ENCODE measurements at places on chromosomes 13 and 19.
A peak's percentile ranks its signal among the peaks of the same experiment; 100 is the strongest.

DNA sequence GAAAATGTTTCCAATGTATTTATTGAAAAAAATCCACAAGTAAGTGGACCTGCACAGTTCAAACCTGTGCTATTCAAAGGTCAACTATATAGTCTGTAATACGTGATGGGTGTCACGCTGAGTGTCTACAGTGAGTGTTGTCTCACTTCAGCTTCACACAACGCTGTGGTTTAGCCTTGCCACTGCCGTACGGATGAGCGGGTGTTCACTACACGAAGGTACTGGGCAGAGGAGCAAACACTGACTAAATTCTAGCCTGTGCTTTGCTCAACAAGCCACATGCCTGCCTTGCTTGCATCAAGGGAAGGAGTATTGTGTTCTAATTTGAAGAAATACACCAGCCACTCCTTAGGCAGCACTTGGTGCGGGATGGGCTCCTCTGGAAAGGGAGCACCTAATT, 3.4 kb upstream of the FFAR3 start:
- no peak for DNase-seq

- no peak for DNase-seq
Observed at GRCh38 chr13:63304497-63304896, 1888.8 kb upstream of the PCDH20 start.

DNA sequence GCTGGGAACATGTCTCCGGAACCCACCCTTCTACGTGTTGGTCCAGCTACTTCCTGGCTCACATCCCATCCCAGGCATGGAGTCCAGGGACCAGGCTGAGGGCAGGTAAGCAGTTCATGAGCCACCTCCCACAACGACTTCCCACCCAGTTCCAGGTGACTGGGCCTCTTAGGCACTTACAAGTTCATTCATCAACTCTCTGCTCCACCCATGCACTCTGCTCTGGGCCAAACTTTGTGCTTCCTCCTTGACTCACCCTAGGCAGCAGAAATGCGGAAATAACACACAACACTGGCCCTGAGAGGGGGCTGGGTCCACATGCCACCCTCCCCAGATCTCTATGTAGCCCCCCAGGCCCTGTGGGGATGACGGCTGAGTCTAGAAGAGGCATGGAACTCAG, 20.5 kb downstream of the IQCN start:
- no peak for DNase-seq

- DNase-seq, result no peak
Observed at GRCh38 chr13:58134012-58134411, 502.5 kb downstream of the PCDH17 start.

DNA sequence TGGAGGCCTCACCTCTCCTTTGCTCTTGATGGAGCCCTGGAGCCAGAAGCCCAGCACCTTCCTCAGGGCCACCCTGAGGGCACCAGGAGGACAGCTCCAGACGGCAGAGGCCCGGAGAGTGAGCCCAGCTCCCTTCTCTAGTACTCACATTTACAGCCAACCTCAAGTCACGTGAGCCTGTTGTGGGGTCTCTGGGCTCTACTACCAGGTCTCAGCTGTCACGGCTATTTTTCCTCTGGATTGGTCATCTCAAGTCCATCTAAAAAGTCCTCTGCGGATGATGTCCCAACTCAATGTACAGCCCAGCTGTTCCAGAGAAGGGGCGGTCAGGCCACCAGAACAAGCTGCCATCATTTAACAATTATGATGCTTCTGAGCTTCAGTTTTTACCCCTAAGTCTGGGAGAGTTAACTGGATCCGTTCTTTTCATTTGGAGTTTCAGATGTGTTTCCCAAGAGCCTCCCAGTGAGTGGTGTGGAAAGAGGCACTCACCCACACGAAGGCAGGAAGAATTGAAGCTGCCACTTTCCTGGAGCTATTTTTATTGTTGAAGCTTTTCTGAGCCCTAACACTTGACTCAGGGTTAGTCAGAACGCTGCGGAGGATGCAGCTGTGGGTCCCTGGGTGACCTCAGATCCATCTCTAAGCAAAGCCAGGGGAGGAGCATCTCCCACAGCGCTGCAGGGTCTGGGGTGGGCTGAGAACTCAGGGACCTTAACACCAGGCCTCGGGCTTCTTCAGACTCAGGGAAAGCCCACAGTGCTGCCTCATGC, 143.5 kb upstream of the UBL3 start:
- DNase-seq, result no peak

- DNase-seq, result no peak
Observed at GRCh38 chr13:43758834-43759233, 27.9 kb downstream of the ENOX1 start.

GRCh38 chr19:3753631-3754410, 7.7 kb downstream of the APBA3 start:
- DNase-seq, result no peak

DNA sequence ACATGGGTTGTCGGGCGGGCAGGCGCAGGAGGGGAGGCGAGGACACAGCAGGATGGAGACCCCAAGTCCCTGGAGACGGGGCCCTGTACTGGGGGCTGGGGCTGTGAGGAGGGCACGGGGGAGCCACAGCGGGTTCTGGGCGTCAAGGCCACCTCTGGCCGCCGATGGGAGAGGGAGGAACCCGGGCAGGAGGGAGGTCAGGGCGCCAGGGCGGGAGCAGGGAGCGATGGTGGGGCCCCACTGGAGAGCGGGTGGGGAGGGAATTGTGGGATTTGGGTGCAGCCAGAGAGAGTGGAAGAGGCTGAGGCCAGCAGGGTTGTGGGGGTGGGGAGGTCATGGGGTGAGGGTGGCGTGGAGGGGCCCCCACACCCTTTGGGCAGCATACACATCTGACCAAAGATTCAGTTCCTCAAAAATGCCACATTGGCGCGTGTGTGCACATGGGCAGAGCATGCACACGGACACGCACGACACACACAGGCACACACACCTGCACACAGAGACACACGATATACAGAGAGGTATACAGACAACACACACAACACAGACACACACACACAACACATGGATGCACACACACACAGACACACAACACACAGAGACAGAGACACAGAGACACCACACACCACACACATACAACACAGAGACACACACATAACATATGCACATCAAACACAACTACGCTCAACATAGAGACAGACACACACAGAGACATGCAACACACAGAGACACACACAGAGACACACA, 54.9 kb downstream of the AP1M1 start:
- DNase-seq, result no peak

DNA sequence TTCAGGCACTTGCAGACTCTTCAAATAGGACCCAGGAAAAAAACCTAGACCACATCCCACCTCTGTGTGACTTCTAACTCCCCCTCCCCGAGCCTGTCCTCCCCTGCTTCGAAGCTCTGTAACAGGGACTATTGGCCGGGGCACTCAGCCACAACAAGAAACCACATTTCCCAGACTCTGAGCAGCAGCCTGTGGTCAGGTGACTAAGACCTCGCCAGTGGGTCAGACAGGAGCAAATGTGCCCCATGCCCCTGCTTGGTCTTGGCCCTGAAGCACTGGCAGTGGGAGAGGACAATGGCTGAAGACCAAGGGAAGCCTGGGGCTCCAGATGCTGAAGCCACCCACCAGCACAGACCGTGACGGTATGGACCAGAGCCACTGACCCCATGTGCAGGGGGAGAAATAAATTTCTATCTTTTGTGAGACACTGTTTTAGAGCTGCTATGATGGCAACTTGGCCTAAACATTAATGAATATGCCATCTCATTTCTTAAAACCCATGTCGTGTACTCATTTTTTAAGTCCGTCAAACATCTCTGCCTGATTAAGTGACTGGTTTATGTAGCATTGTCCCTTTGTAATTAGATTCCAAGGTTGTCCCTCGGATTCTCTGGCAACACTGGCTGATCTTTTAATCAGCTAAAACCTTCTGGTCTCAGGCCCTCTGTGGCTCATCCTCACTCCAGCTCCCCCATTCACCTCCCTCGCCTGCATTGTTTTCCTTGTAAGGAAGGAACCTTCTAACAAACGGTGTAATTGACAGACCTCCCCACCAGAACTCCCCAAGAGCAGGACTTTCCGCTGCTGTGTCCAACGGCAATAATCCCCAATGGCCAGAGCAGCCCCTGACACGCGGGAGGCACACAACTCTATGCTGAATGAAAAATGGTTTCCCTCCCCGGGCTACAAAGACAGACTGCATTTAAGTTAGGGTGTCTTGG, 98.4 kb downstream of the STK24 start:
- DNase-seq, result no peak

DNA sequence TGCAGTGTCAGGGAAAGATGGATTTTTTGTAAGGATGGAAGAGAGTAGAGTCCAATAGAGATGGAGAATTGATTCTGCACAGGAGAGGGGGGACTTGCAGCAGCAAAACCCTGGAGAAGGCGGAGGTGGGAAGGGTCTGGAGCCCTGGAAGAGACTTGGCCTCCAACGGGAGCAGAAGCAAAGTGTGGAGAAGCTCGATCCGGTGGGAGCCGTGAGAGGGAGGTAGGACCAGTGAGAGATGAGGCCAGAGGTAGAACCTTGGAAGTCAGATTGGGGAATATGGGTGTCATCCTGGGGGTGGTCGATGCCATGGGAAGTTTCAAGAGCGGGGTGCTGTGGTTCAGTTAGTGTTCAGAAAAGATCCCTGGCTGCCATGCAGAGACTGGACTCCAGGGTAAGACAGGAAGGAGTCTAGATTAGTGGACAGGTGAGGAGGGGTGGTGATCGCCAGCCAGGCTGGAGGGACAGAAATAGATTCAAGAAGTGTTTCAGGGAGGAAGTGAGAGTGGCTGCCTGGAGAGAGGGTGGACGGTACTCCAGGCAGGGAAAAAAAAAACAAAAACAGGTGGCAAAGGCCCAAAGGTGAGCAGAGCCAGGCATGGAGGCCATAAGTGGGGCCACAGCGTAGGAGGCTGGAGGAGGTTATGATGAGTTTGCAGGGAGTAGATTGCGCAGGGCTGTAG, 2.6 kb downstream of the PPP5C start:
- no peak for DNase-seq

DNA sequence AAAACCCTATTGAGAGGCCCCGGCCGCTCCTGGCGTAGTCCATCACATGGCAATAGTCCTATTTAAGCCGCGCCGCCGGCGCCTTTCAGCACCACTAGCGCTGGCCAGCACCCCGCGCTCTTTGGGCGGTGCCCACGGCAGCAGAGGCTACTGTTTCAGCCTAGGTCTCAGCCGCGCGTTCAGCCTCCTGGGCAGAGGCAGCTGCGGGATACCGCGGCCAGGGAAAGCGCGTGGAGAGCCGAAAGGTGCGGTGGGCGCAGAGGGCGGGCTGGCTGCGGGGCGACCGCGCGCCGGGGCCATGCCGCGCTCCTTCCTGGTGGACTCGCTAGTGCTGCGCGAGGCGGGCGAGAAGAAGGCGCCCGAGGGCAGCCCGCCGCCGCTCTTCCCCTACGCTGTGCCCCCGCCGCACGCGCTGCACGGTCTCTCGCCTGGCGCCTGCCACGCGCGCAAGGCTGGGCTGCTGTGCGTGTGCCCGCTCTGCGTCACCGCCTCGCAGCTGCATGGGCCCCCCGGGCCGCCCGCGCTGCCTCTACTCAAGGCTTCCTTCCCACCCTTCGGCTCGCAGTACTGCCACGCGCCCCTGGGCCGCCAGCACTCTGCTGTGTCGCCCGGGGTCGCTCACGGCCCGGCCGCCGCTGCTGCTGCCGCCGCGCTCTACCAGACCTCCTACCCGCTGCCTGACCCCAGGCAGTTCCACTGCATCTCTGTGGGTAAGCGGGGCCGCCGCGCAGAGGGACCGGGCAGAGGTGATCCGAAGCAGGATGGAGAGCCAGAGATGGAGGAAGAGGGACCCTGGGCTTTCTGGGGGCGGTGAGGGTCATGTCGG, at the start of gene GSX1:
GSX1 (plus strand) TSS at position 91 of the 826 bp plus-strand sequence; CDS start at position 299, 208 bp downstream.
- no peak for DNase-seq

DNA sequence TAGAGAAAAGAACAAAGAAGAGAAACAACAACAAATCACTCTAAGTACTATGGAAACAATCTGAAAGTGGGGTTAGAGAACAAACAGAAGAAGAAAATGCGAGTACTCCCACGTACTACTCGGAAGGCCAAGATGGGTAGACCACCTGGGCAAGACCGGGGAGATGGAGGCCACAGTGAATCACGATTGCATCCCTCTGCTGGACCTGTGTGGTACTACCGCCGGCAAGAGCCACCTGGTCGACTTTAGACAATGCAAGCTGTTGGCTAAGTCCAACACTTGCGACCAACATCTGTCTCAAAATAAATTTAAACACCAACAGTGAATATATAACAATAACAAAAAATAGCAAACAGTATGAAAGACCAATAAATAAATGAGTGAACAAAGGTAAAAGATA, 45.5 kb upstream of the ZNF91 start:
- no peak for DNase-seq

GRCh38 chr19:41981724-41982123, 12.3 kb downstream of the ATP1A3 start:
- no peak for DNase-seq

DNA sequence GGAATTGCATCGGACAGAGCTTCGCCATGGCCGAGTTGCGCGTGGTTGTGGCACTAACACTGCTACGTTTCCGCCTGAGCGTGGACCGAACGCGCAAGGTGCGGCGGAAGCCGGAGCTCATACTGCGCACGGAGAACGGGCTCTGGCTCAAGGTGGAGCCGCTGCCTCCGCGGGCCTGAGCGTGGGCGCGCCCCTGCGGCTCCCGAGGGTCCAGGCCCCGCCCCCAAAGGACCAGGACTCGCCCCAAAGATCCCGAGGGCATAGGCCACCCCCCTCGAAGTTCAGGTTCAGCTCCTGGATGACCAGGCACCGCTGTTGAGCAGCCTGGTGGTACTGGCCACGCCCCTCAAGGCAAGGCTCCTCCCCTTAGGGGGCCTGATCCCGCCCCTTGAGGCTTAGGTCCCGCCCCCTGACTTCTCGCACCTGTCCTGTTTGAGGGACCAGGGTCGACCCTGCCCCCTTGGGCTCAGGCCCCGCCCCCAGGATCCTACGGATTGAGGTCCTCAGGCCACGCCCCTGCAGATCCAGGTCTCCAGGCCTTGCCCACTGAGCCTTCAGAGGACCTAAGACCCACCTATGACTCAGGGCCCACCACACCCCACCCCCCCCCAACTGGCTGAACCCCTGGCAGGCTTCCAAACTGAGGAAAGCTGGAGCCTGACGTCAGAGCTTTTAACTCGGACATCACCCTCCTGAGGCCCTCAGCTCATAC, 43.1 kb downstream of the CYP4F22 start:
- peak; percentile 40 for DNase-seq

GRCh38 chr13:35484384-35484783, 7.9 kb upstream of the MAB21L1 start:
- no peak for DNase-seq

- DNase-seq, result no peak
Observed at GRCh38 chr19:50427997-50428425, 4.7 kb upstream of the MYBPC2 start.

DNA sequence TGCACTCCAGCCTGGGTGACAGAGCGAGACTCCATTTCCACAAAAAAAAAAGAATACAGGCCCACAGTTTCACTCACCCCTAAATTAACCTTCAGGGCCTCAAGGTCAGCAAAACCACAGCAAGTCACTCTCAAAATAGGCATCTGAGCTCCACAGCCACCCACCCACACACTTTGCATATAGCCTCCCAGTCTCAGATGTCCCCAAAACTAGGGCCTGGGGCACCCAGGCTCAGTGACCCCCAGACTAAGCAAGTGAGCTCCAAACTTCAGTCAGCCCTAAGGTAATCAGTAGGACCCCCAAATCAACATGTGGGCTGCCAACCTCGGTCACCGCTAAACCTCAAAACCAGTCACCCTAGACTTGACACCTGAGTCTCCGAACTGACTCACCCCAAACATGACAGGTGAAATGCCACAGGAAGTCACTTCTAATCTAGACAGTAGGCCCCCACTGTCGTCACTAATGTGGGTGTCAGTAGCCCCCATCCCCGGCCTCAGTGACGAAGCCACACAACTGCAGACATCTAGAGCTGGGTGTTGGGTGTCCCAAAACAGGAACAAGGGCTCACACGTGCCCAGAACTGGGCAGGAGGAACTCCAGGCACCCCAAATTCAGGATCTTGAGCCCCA, 13.9 kb downstream of the RABAC1 start:
- DNase-seq, result peak; percentile 80

GRCh38 chr13:101486708-101487437, 34.4 kb downstream of the ITGBL1 start:
- DNase-seq, result no peak
